ENCODE measurements at places on chromosomes 16 and 17.
A peak's percentile ranks its signal among the peaks of the same experiment; 100 is the strongest.

- H3K4me1 ChIP-seq: no peaks in the 10 kb centered on the region
- no peak overlapping the region for H3K4me3 ChIP-seq
- no peaks in the 10 kb centered on the region for H3K36me3 ChIP-seq
- no peak overlapping the region for H3K27ac ChIP-seq
- no peaks in the 10 kb centered on the region for H3K27me3 ChIP-seq
- DNase-seq: no peak
Observed at GRCh38 chr17:31453896-31454295, 62.4 kb downstream of the RAB11FIP4 start.

DNA sequence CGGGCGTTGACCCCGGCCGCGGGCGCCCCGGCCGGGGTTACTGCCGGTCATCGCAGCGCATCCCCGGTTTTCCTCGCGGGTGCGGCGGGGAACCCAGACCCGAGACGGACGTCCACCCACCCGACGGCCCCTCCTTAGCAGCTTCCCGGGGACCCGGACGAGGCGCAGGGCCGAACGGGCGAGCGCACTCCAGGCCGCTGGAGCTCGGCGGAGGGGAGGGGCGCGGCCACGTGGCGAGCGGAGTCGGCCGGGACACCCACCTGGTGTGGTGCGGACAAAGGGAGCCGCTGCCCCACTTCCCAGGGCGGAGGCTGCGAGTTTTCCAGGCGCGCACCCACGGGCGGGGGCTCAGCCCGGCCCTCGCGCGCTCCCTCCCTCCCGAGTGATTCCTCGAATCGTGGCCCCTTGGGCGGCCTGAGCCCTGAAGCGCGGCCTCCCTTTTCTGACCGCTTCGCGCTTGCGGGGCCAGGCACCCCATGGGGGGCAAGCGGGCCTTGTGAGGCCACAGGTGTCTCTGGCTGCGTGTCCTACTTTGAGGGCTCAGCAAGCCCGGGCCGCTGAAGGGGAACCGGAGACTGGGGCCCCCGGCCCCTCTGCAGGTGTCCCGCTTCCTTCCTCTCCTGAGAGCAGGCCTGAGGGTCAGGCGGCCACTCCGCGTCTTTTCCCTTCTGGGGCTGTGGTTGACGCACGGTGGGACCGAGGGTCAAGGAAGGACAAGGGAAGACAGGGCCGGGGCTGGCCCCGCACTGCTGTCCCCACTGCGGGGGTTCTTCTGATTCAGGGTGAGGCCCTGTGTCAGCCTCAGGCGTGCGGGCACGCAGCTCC, 1.1 kb upstream of the FASN start:
- H3K27ac ChIP-seq: peak overlapping the region; percentile 76
- peak overlapping the region; percentile 76 for H3K4me3 ChIP-seq

DNA sequence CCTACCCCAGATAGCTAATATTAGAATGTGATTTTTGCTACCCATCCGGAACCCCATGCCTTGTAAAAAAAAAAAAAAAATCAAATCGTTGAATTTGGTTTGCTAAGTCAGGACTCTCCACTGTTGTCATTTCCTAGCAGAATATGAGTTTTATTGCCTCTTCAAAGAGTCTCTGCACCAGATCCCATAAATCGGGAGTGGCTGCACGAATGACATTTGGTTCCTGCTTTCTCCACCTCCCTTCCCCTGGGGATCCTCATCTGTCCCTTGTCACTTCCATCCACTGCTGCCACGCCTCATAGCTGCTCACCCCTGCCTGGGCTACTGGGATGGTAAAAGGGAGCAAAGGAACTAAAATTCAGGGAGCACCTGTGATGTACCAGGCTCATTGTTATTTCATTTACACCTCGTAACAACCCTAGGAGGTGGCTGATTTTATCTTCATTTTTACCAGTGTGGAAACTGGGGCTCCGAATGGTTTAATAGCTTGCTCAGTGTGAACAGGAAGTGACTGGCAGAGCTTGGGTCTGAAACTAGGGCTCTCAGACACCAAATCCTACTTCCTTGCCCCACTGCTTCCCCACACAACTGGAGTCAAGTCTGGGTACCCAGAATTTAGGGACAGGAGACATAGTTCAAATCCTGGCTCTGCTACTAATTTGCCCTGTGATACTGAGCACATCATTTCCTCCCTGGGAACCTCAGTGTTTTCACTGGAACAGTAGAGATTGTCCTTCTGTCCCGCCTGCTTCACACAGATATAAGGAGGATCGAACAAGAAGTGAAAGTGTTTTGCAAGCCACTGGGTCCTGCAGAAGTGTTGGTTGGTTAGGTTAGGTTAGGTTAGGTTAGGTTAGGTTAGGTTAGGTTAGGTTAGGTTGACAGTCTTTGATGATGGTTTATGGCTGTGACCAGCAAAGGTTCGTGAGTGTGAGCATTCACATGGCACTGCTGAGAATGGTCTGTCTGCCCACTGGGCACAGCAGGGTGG, 585 bp upstream of the KRT36 start:
- no peaks in the 10 kb centered on the region for H3K27me3 ChIP-seq
- H3K36me3 ChIP-seq: no peaks in the 10 kb centered on the region
- H3K4me3 ChIP-seq: no peak overlapping the region
- H3K27ac ChIP-seq: no peak overlapping the region

DNA sequence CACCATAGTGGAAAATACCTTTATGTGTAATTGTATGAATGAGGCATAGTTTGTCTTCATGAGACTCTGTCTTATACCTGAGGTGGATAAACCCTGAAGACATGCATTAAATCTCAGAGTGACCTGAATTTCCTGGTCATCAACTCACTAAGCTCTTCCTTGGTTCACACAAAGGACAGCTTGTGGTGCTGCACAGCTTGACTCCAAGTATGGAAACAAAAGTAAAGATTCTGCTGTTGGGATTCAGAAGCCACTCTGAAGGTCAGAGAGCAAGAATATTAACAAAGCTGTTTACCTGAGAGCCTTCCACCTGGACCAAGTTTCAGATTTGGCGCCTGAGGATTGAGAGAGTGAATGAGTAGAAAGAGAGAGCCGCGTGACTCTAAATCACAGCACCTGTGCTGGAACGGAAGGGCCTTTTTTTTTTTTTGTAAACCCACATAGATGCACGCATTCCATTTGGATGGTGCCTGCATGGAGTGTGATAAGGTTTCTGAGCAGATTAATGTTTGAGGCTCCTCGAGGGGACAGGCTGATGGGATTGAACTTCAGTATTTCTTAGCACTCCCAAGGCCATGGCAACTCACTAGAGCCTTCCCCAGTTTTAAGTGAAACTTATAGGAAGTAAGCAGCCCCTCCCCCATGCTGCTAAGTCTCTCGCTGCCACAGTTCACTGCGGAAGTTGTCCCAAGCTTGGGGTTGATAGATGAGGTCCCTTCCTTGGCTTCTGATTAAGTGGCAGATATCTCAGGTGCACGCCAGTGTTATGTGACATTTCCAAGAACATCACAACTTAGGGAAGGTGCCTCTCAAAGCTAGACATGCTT, 28.7 kb downstream of the CALB2 start:
- H3K36me3 ChIP-seq: no peaks in the 10 kb centered on the region
- no peak for DNase-seq
- no peak overlapping the region for H3K27ac ChIP-seq
- peaks cover 15% of the 10 kb centered on the region for H3K27me3 ChIP-seq
- H3K4me1 ChIP-seq: no peaks in the 10 kb centered on the region
- H3K4me3 ChIP-seq: no peak overlapping the region

DNA sequence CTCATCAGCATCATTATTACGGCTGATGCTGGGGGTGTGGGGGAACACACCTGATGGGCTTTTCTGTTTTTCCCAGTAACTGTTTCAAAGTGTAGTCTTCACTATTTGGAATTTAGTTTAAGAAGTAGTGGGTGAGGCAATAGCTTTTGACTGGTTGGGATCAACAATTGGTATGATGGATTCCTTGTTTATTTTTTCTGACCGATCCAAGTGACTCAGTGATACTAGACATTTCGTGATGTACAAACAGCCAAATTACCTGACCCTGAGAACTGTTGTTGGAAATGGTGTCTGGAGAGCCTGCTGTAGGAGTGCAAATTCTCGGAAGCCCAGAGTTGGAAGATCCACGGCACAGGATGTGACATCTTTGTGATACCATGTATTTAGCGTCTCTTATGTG, 204.2 kb downstream of the PRKCA start:
- H3K27ac ChIP-seq: no peak overlapping the region
- H3K27me3 ChIP-seq: no peaks in the 10 kb centered on the region
- no peak overlapping the region for H3K4me3 ChIP-seq
- peaks cover 69% of the 10 kb centered on the region for H3K4me1 ChIP-seq
- H3K36me3 ChIP-seq: peaks cover 26% of the 10 kb centered on the region
- no peak for DNase-seq

DNA sequence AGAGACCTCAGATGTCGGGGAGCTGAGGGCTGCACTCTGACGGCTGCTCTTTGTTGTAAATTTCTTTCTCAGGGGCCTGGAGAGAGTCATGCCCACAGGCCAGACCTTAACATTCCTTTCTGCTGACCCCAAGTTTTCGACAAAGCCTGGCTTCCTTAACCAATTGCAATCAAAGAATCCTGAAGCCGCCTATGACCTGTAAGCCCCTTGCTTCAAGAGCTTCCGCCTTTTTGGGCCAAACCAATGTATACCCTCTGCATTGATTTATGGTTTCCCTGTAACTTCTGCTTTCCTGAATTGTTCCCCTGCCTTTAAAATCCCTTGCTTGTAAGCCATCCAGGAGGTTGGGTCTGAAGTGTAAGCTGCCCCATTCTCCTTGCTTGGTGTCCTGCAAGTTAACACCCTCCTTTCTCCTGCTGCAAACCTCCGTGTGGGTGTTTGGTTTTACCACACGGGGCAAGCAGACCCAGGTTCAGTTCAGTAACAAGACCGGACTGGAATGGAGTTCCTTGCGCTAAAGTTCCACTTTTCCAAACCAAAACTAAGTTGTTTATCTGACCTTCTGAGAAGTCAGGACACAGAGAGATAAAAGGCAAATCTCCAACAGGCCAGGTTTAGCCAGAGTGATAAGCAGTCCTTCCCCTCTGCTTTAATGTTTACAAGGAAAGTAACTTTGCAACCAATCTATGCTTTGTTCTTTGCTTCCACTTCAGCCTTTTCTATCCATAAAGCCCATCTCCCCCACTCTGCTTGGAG, 141.6 kb downstream of the KCNJ12 start:
- peaks cover 31% of the 10 kb centered on the region for H3K27me3 ChIP-seq
- H3K36me3 ChIP-seq: no peaks in the 10 kb centered on the region
- no peak overlapping the region for H3K27ac ChIP-seq

DNA sequence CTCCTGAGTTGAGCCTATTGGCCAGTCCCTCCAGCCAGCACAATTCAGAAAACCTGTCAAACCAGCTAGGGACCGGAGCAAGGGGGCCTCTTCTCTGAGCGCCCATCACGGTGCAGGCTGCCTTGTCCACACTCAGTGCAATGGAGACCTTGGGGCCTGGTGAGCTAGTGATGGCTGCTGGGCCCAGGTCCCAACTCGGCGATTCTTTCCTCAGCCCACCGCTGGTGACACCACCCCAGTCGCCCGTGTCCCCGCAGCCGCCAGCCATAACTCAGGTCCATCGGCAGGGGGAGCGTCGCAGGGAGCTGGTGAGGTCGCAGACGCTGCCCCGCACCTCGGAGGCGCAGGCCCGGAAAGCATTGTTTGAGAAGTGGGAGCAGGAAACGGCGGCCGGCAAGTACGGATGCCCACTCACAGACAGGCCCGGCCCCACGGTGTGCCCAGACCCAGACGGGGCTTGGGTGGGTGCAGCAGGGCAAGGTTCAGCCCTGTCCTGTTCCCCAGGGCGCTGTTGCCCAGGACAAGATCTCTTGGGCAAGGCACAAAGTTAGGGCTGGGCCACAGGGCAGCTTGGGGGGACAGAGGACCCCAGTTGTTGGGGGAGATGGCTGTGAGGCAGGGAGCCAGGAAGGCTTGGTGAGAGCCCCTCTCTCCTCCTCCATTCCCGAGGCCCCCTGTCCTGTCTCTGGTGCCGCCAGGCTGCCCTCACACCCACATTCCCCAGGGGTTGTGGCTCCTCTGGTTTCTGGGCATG, 10.8 kb downstream of the SMTNL2 start:
- no peak overlapping the region for H3K4me3 ChIP-seq
- H3K27me3 ChIP-seq: no peaks in the 10 kb centered on the region
- DNase-seq: peak; percentile 16
- H3K27ac ChIP-seq: no peak overlapping the region
- no peaks in the 10 kb centered on the region for H3K36me3 ChIP-seq

DNA sequence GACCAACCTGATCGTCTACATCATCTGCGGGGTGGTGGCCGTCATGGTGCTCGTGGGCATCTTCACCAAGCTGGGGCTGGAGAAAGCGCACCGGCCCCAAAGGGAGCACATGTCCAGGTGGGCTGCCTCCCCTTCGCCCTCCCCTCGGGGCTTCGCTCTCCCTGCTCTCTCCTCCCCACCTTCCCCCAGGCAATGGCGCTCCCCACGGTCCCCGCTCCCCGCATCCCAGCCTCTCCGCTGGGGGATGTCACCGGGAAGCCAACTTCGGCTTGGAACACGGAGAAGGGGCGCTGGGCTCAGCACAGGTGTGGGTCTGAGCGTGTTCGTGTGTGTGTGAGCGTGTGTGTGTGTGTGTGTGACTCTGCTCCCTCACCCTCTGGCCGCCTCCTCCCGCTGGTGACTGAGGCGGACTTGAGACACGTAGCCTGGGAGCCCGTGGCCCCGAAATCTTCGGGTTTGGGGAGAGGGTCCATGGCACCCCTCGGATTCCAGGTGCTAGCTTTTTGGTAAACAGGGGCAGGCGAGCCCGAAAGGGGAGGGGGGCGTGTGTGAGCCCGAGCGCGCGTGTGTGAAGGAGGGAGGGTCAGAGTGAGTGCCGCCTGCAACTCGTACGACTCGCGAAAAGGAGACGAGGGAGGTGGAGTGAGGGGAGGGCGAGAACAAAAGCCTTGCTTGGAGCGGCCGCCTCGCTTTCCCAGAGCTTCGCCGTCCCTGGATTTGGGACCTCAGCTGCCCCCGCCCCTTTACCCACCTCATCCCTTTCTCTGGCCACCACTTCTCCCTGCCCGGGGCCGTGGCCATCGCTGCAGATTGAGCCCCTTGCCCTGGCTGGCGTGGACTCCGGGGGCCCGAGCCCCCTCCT, 1.3 kb downstream of the SHISA9 start:
- no peak for DNase-seq
- no peaks in the 10 kb centered on the region for H3K36me3 ChIP-seq
- peaks cover 66% of the 10 kb centered on the region for H3K27me3 ChIP-seq
- H3K4me1 ChIP-seq: peaks cover 14% of the 10 kb centered on the region

DNA sequence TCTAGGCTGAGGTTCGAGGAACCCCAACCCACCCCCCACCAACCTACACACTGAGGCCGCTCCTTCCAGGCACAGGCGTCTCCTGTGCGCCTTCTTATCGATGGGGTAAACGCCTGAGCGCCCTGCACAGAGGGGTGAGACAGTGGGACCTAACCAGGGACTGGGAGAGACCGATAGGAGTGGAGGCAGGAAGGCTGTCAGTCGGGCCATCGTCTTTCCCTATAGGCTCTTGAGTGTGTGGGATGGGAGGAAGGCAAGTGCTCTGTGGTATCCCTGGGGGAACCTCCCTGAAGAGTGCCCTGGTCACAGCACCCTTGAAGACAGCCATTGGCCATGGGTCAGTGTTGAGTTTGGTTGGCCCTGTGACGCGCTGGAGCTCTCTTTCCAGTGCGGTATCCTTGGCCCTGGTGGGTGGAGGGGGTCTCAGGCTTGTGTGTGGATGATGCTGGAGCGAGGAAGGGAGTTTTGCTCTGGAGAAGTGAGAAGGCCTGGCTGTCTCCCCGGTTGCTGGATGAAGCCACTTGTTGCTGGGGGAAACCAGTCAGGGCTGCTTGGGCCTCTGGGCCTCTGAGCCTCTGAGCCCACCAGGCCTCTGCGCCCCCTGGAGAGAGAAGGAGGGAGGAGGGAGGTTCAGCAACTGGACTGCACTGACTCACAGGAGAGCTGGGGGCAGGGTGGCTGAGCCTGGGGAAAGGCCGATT, 1.7 kb downstream of the GPRC5C start:
- DNase-seq: no peak
- peaks cover 8% of the 10 kb centered on the region for H3K4me1 ChIP-seq
